Lower lobe of right lung (tissue), 2 donors: ENCODE measurements at places on chromosomes 5 and 9.
A peak's percentile ranks its signal among the peaks of the same experiment; 100 is the strongest.

DNA sequence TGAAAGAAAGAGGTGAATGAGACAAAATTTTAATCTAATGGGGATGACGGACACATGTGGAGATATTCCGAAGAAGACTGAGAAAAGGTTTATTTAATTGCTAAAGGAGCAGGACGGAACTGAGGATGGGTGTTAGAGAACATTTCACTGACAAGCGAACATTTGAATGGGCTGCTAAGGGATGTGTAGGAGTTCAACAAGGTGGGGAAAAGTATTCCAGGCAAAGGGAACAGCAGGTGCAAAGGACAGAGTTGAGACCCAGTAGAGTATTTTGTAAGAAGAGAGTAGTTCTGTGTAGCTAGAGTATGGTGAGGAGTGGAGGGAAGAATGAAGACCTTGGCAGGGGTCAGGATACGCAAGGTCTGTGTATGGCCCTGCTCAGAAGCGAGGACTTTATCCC is 47.4 kb upstream of the FRRS1L start:
- no peak for DNase-seq

- DNase-seq, result no peak
These were observed 955.3 kb upstream of the WWC1 start for GRCh38 chr5:167336161-167336560.

DNA sequence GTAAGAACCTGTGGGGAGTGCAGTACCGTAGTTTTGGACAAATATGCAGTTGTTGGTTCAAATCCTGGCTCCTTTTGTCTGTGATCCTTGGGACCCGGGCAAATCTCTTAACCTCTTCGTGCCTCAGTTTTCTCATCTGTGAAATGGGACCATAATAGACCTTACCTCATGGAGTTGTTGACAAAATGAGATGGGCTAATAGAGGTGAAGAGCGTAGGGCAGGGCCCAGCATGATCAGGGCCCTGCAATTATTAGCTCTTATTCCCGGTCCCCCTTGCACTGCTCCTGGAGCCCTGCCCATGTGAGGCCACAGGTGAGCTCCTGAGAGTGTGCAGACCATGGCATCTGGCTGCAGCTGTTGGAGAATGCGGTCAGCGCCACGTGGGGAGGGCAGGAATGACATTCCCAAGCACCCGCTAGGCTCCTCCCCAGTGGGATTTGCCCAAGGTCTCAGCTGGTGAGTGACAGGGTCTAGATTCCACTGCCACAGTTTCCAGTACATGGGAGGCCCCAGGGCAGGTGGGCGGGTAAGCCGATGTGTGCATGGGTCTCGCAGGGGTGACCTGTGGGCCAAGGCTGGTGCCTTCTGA is 41.0 kb downstream of the NEK6 start:
- no peak for DNase-seq

DNA sequence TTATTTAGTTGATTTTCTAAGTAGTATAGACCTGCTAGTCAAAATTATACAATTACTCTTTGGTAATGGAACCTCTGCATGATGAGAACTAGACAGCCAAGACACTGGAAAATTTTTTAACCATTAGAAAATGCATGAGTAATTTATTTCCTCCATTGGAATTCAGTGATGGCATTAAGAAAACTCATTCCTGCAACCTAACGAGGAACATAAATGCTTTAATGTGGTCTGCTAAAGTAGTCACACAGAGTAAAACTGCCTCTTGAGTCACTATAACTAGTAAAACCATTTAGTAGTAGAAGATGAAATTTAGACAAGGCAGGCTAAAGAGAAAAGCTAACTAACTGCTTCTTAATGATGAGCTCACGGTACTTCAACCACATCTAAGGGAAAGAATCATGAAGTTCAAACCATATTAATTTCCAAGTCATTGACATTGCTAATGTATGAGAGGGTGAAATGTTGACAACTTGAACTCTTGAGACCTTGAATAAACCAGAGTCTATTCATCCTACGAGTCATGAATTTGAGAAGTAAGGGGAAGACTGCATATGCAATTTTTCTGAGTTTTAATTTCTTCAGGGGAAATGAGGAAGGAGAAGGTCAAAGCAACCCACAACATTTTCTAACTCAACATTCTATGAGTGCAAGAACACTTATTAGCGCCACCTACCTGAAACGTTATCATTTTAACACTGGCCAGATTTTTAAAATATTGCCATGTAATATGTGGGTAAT is 74.4 kb downstream of the GLIS3 start:
- DNase-seq, result no peak

GRCh38 chr5:67222243-67223025 is 25.8 kb upstream of the CD180 start:
- no peak for DNase-seq

- DNase-seq, result no peak
These were observed 52.3 kb upstream of the FUBP3 start for GRCh38 chr9:130526854-130527650.

GRCh38 chr5:45105491-45105994 is 296.8 kb downstream of the MRPS30 start:
- no peak for DNase-seq

DNA sequence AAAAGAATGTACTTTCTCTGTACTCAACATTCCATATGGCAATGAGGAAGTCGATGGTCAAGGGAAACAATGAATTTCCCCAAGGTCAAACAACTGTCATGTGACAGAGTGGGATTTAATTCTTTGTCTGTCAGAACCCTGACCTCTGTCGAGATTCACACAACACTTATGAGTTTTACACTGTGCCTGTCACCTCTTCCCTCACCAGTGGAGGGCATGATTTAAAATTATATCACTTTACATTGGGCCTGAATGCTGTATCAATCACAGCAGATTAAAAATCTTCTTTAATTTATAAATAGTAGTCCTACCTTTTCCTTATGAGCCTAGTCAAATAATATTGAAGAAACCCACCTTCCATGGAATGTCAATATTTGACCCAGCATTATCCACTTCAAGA is 276.7 kb downstream of the CDH10 start:
- no peak for DNase-seq

- no peak for DNase-seq
These were observed 153.4 kb downstream of the PIK3R1 start for GRCh38 chr5:68369023-68369359.

- no peak for DNase-seq
These were observed 8.9 kb upstream of the AIF1L start for GRCh38 chr9:131087354-131087893.

GRCh38 chr5:82111191-82111590 is 139.4 kb downstream of the ATG10 start:
- no peak for DNase-seq

DNA sequence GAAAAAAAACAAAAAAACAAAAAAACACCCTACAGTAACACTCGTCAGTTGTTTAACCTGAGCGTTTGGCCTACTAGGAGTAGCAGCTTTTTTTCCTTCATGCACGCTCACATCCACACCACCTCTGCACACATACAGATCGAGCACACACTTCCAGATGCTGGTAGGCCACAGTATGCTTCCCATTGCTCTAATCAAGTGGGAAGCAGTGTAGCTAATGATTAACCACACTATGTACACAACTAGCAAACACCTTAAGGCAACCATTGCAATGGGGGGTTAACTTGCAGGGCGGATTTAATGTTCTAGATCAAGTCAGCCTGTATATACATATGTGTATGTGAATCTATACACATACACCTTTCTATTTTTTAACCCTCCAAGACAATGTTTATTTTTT is 65.5 kb upstream of the GLRX start:
- no peak for DNase-seq

DNA sequence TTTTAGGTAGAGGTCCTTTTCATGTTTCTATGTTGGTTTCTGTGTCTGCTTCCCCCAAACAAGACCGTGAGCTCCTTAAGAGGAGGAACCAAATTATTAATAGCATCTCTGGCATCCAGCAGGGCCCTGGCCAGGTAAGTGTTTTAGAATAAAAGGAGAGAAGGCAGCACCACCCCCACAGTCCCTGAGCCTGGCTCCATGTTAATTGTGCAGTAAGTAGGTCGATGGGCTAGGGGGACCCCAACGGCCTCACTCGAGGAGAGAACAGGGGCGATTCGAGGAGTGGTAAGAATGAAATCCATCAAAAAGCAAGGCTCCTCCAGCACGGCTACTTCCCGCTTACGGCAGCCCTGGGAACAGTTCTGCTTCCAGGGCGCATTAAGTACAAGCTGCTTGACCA is 67.0 kb downstream of the GABBR2 start:
- DNase-seq, result no peak

- no peak for DNase-seq
These were observed 77.0 kb upstream of the FER start for GRCh38 chr5:108670591-108671289.

GRCh38 chr5:16970826-16971225 is 34.7 kb upstream of the MYO10 start:
- no peak for DNase-seq

DNA sequence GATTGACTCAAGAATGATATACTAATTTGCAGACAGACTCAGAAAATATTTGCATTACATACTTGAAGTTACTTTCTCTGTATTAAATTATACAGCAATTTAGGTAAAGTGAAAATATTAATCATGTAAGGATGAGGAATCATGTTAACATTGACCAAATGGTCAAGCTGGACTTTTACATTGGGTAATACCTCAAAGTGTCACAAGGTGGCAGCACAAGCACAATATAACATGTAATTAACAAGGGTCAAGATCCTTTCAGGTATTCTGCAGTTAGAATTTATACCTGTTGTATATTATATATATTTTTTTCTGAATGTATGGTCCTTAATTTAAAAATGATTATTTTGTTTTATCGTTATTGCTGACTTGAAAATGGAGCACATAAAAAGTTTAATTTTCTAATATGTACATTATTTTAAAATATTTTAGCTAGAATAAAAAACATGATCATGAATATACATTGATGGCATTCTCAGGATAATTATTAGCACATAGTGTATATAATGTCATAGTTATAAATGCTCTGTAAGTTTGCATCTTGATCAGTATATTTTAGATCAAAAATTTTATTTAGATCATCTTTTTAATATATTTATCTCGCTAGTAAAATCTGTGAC is 8.6 kb downstream of the HAPLN1 start:
- DNase-seq, result no peak

DNA sequence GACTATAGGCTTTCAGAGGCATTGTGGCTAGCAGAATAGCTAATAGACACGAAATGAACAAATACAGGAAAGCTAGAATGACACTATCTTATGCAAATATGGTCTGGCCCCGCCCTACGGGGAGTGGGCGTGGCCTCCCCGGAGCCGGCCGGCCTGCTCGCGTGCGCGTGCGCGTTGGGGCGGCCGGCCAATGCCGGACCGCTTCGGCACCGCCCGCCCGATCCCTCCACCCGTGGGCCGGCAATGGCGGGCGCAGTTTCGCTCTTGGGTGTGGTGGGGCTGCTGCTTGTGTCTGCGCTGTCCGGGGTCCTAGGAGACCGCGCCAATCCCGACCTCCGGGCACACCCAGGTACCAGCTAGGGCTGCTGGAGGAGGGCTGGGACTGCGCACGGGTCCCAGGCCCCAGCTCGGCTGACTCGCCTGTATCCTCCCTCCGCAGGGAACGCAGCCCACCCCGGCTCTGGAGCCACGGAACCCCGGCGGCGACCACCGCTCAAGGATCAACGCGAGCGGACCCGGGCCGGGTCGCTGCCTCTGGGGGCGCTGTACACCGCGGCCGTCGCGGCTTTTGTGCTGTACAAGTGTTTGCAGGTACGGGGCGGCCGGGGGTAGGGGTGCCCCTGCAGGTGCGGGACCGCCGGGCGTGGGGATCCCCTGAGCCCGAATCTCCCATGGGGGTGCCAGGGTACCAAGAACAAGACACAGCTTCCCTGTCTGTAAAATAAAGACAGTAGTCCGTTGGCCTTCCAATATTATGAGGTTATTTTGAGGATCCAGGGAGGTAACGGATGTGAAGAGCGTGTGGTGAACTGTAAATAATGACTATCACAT is at the start of gene CCDC107:
Gene CCDC107 (plus strand): TSS at position 156 of the 831 bp plus-strand sequence. CDS start 88 bp downstream, at position 244.
- peak; percentile 88 for DNase-seq

GRCh38 chr9:2174911-2175310 is 159.8 kb downstream of the SMARCA2 start:
- no peak for DNase-seq

DNA sequence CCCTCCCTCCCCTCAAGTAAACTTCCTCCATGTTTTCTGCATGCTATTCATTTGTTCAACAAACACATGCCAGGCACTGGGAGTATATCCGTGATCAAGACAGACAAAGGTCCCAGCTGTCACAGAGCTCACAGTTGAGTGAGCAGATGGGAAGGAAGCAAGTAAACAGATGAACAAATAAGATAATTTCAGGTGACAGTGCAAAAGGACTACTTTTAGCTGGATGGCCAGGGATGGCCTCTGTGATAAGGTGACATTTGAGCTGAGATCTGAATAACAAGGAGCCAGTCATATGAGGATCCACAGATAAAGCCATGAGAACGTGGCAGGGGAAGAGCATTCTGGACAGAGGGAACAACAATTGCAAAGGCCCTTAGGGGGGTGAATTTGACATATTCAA is 121.7 kb upstream of the RAD23B start:
- DNase-seq, result no peak

GRCh38 chr9:6068983-6069382 is 53.6 kb upstream of the RANBP6 start:
- no peak for DNase-seq

GRCh38 chr5:141478321-141478945 is 2.7 kb downstream of the PCDHGC3 start:
- peak; percentile 87 for DNase-seq

- DNase-seq, result no peak
These were observed 17.6 kb downstream of the TEK start for GRCh38 chr9:27126670-27127069.

DNA sequence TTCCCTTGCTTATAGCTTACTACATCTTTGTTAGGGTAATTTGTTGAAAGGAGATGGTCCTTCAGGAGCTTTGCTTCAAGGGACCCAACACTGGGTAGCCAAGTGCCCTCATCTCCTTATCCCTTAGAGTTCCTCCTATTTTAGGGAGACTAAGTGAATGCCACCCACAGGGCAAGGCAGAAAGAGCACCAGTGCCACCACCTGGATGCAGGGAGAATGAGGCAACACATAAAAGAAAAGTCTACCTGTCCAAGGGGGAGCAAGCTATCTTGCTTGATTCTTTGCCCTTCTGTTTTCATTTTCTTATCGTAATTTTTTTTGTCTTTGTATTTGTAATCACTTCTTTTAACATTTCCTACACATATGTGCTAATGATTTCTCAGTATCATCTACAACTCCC is 205.5 kb downstream of the NPR3 start:
- no peak for DNase-seq

- DNase-seq, result no peak
These were observed 25.2 kb downstream of the IL12B start for GRCh38 chr5:159304961-159305595.

GRCh38 chr5:128284236-128284635 is 200.7 kb downstream of the SLC12A2 start:
- no peak for DNase-seq
